ENCODE measurements at places on chromosomes 1 and 21. TPM values are rescaled to one million over a fixed set of nuclear protein-coding genes. Genes with fewer than 3 reads are reported as not detected.

DNA sequence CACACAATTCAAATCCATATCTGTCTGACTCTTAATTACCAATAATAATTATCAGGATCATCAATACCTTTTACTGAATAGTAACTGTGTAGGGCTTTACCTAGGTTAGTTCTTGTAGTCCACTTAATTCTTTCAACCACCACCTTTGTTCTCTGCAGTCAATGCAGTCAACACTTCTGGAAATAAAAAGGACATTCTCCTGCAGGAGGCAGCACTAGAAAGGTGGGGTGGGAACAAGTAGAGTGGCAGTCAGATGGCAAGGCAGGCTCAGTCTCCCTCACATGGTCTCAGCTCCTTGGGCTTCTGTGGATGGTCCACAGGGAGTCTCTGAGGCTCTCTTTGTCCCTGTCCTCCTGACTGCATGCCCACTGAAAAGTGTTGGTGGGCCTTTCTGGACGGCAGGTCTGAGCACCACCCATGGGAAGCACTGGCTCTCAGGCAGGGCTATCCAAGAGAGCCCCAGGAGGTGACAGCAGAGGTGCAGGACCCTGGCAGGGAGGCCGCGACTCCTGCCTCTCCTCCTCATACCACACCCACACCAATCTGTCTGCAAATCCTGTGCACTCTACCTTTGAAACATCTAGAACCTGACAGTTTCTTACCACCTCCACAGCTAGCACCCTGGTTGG is 237.3 kb downstream of the FOXD2 start:
- DNase-seq, result no peak

SETD4 gene
- total RNA-seq, result 46.4 TPM

GRCh38 chr1:233714631-233715217 is 100.8 kb downstream of the KCNK1 start:
- DNase-seq, result peak; percentile 24

PAPPA2 gene
- 0.29 TPM for total RNA-seq

- DNase-seq, result no peak
Observed at GRCh38 chr1:243390162-243390791, 134.4 kb downstream of the SDCCAG8 start.

SERPINC1 gene
- total RNA-seq, result not detected
